Fibroblast of mammary gland (primary cell): ENCODE measurements at places on chromosomes 12 and 14.
A peak's percentile ranks its signal among the peaks of the same experiment; 100 is the strongest.

- no peak for DNase-seq
Measured at GRCh38 chr14:56237398-56237797, 119.2 kb downstream of the PELI2 start.

DNA sequence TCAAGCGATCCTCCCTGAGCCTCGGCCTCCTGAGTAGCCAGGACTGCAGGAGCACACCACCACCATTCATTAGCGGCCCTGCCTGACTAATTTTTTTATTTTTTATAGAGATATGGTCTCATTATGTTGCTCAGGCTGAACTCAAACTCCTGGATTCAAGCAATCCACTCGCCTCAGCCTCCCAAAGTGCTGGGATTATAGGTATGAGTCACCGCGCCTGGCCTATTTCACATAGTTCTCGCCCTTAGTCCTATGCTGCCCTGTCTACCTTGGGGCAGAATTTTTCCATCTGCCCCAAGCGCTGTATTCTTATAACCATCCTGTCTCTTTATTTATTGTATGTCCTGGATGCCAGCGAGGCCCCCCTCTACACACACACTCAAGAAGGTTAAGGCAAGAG, 50.9 kb upstream of the BCL2L14 start:
- DNase-seq: no peak

DNA sequence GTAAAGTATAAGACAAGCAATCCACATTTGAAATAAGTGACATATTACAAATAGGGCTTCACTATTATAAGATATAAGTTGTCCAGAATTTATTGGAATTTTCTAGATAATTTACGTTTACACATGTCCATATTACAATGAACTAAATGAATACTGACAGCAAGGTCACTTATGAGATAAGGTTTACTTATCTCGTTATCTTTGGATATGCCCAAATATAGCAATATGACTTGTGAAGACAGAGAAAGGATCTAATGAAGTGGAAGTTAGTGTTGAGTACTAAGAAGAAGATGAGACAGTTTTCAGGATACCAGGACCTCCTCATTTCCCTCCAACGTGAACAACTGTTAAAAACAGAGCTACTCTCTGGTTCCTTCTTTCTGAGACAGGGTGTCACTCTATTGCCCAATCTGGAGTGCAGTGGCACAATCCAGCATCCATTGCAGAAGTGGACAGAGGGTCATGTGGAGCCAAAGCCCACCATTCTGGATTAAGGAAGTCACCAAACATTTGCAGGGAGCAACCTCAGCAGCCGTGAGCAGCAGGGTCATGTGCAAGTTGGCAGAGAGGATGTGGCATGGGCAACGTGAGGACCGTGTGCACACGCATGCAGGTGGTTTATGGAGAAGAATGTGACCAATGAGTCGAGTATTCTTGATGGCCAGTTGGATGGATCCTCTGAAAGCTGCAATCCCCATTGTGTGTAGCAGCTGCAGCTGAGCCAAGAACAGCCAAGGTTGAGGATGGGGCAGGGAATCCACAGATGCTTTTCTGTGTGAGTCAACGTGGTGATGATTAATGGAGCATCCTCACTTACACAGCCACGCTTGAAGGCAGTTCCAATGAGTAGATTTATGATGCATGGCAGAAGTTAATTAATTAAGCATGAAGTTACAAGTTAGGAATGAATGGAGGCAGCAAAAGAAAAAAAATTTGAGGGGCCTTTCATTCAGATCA, 111.0 kb downstream of the BICD1 start:
- peak; percentile 86 for DNase-seq

- no peak for DNase-seq
Measured at GRCh38 chr12:68868043-68868790, 60.2 kb downstream of the MDM2 start.
